ENCODE measurements at places on chromosomes 13 and 19.

GRCh38 chr13:29852472-29853054 lies 2.1 kb upstream of the UBL3 start:
- no peak for DNase-seq

- DNase-seq = no peak
These were observed 4.3 kb upstream of the NAXD start for GRCh38 chr13:110610955-110611595.

- no peak for DNase-seq
These were observed 28.0 kb downstream of the SPRY2 start for GRCh38 chr13:80312967-80313366.

- no peak for DNase-seq
These were observed 55.1 kb upstream of the CLDN10 start for GRCh38 chr13:95497381-95497807.

- no peak for DNase-seq
These were observed 132.5 kb downstream of the NALCN start for GRCh38 chr13:101283782-101284181.

- no peak for DNase-seq
These were observed 22.2 kb upstream of the ERVV-1 start for GRCh38 chr19:52991484-52991883.

DNA sequence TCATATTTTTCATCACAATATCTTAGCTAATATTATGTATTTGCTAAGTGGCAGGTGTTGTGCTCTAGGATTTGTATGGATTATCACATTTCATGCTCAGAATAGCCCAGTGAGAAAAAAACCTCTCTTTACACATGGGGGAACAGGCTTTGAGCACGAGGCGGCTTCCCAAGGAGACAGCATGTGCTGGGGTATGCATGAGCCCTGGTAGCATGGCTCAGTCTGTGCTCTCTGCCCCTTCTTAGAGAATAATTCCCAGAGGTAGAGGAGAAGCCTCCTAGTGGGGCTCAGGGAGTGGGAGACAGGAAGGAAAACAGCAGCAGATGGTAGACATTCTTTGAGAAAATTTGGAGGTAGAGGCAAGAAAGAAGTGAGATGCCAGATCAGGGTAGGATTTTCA lies 31.6 kb downstream of the RNASEH2B start:
- DNase-seq = no peak

DNA sequence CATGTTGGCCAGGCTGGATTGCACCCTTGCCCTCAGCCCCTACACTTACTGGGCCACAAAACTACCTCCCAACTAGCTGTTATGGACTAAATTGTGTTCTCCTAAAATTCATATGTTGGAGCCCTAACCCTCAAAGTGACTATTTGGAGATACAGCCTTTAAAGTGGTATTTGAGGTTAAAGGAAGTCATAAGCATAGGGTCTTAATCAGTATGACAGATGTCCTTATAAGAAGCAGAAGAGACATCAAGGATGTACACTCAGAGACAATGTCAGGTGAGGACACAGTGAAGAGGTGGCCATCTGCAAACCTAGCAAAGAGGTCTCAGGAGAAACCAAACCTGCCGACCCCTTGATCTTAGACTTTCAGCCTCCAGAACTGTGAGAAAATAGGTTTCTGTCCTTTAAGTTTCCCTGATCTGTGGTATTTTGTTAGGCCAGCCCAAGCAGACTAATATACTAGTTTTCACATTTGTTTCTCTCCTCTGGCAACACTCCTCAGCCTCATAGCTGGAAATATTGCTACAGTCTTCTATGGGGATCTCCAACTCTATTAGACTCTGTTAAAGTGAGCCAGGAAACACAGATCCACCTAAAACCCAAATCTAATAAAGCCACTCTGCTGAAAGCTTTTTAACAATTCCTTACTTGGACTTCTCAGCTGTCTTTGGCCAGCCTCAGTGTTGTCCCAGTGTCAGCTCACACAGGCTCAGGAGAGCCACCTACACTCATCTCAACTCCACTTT lies 256.5 kb downstream of the TBC1D4 start:
- no peak for DNase-seq

- no peak for DNase-seq
These were observed 1359.6 kb upstream of the ATXN8OS start for GRCh38 chr13:68748038-68748437.

DNA sequence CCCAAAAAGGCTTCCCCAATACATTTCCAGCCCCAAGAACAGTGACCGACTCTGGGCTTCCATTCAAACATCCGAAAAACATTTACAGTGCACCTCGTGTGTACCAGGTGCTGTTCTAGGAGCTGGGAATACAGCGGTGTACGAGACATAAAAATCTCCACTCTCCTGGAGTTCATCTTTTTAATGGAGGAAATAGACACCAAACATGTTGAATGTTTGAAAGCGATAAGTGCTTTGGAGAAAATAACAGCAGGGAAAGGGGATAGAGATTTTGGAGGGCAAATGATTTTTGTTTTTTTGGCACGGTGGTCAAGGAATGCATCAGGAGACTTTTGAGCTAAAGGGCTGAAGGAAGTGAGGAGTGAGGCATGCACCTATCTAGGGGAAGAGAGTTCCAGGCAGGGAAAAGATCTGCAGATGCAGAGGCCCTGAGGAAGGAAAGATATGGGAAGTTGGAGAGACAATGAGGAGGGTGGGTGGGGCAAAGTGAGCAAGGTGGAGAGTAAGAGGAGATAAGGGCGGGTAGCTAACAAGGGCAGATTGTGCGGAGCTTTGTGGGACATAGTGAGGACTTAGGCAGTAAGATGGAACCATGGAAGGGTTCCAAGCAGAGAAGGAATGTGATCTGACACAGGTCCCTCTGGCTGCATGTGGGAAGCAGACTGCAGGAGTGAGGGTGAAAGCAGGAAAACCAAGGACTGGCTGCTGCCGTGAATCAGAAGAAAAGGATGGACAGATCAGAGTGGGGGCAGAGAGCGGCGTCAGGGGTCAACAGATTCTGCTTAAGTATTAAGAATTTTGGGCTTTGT lies 703 bp upstream of the FBL start:
- DNase-seq = no peak

- no peak for DNase-seq
These were observed at the start of gene TRAPPC6A for GRCh38 chr19:45177817-45178261. Gene TRAPPC6A, minus strand, starts transcription at chr19:45178237. Its CDS starts 19 bp downstream, at chr19:45178218.

- DNase-seq = no peak
These were observed 95.3 kb upstream of the GPR12 start for GRCh38 chr13:26855921-26856320.

- no peak for DNase-seq
These were observed 624.6 kb downstream of the GPC6 start for GRCh38 chr13:93851236-93851635.

- no peak for DNase-seq
These were observed at the start of gene LILRB4 for GRCh38 chr19:54662730-54663129. Gene LILRB4, plus strand, starts transcription at chr19:54662985. Its CDS starts 49 bp downstream, at chr19:54663034.

DNA sequence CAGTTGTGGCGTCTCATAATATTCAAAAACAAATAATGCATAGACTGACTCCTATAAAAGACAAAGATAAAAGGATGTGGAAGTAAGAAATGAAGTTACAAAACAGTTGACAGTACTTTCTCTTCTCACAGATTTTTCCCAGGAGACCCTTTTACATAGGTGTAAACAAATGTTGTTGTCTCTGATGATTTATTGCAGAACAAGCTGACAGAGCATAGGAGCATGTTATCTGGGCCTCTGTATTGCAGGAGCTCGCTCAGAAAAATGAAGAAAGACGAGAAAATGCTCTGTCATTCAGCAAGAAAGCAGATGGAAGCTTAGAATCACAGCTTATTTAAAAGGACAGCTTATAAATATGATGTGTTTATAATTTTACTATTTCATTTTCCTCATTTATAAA lies 353.6 kb upstream of the GPC6 start:
- DNase-seq = no peak

GRCh38 chr13:51945149-51945548 lies 66.1 kb downstream of the ATP7B start:
- no peak for DNase-seq

GRCh38 chr19:31553846-31554215 lies 204.6 kb upstream of the TSHZ3 start:
- no peak for DNase-seq

DNA sequence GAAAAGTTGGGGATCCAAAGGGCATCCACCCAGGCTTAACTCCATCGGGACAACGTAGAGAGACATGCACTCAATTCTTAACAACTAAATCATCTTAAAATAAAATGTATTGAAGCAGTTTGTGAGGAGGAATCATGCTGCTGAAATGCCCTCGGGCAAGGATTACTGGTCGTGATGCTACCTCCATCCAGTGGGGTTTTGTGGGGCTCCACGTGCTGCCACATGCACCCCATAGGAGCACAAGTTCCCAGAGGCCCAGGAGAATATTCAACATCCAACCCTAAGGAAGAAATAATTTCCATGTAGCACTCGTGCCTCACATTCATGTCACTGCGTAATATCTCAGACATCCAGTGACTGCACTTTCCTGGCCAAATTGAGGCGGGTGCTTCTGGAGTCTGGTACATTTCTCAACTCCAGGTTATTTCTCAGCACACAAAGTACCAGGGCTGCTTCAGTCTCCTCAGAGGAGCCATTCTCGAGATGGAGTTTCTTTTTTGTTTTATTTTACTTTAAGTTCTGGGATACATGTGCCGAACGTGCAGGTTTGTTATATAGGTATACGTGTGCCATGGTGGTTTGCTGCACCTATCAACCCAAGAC lies 429.8 kb downstream of the FOXO1 start:
- no peak for DNase-seq

DNA sequence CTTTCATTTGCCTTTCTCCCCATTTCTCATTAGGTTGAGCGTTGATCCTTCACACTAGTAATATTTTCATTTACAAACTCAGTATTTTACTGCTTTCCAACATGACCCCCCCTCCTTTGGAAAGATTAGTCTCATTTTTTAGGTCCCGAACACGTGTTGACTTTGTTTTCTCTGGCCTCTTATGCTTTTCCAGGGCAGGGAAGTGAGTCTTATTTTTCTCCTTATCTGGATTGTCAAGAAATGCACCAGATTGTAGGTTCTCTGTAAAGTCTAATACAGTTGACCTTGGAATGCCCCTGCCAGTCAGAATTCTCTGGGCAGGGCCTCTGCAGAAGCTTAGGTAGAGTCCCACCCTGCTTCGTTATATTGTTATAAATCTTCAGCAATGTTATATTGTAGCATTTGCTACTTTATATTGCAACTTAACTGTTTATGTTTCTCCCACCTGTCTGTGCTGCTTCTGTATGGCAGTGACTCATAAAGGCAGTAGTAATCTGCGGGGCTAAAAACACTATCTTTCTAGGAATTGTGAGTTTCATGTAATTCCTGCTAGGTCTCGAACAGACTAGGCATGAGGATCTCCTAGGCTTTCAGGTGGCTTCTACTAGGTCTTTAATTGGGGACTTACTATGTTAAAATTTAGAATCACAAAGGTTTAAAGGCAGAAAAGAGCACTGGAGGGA lies 2.0 kb downstream of the TDRD3 start:
- no peak for DNase-seq

DNA sequence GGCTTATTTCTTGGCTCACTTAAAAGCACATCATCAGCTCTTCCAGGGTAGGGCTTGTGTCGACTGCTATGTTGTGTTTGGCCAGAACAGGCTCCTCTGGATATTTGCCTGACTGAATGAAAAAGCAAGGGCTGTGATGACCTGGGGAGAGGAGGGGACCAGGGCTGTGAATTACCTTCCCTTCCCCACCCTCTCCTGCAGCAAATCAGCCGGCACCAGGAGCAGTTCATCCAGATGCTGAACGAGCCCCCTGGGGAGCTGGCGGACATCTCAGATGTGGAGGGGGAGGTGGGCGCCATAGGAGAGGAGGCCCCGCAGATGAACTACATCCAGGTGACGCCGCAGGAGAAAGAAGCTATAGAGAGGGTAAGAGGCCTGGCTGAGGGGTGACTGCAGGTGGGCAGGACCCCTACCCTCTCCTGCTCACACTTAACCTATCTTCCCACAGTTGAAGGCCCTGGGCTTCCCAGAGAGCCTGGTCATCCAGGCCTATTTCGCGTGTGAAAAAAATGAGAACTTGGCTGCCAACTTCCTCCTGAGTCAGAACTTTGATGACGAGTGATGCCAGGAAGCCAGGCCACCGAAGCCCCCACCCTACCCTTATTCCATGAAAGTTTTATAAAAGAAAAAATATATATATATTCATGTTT lies 4.4 kb downstream of the GADD45GIP1 start:
- no peak for DNase-seq

DNA sequence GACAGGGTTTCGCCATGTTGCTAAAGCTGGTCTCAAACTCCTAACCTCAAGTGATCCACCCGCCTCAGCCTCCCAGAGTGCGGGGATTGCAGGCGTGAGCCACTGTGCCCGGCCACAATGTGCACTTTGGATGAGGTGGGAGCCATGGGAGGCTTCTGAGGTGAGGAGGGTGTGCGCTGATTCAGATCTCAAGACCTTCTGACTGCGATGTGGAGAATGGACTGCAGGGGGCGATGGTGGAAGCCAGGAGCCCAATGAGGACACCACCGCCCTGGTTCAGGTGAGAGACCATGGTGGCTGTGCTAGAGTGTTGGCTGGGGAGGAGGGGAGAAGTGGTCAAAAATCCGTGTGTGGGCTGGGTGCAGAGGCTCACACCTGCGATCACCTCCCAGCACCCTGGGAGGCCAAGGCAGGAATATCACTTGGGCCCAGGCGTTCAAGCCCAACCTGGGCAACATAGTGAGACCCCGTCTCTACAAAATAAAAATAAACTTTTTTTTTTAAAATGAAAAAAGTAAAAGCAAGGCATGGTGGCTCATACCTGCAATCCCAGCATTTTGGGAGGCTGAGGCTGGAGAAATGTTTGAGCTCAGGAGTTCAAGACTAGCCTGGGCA lies 5.6 kb downstream of the INAFM1 start:
- DNase-seq = peak; percentile 30

GRCh38 chr19:16078759-16079707 lies 2.7 kb downstream of the TPM4 start:
- peak; percentile 88 for DNase-seq

DNA sequence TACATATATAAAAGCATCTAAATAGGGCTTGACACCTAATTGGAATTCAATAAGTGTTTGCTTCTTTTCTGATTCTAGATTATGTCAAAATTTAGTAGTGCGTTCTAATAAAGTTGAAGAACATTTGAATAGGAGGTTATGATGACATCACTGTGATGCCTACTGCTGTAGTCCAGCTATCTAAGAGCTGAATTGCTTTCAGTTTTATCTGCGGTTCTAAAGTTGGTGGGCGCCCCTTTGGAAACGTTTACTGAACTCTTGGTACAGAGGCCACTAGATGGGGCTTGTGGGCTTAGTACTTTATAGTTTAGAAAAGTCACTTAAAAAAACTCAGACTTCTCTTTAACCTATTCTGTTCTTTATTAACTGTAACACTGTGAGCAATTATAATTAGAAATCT lies 776.9 kb downstream of the GPC5 start:
- DNase-seq = no peak

DNA sequence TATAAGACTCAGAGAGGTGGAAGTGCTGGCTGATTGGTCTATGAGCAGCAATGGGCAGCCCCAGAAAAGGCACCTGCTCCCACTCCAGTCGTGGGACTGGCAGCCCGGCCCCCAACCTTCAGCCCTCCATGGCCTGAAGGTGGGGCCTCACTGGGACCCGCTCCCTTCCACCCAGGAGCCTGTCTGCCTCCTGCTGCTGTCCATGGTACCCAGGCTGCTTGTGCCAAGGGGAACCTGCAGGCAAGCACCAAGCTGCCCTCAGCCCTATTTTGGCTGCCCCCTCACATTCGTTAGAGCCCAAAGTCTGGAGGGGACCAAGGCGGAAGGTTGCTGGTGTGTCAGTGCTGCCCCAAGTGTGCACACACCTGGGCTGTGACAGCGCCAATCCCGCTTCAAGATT lies 2304.9 kb downstream of the PCDH9 start:
- no peak for DNase-seq

- DNase-seq = no peak
These were observed 15.8 kb downstream of the CPB2 start for GRCh38 chr13:46088821-46089562.

GRCh38 chr19:41325640-41325946 lies 15.6 kb downstream of the CCDC97 start:
- DNase-seq = no peak

- DNase-seq = no peak
These were observed 9.5 kb downstream of the RUBCNL start for GRCh38 chr13:46377554-46377953.

All from CD4-positive, alpha-beta T cell treated with Interleukin-6 at 100 ng/mL for 8 hours (primary cell).